Gastroesophageal sphincter (tissue), 4 donors: ENCODE measurements at places on chromosomes 4 and X.

GRCh38 chr4:56360071-56360470 is 27.2 kb downstream of the AASDH start:
- no peak for ATAC-seq

DNA sequence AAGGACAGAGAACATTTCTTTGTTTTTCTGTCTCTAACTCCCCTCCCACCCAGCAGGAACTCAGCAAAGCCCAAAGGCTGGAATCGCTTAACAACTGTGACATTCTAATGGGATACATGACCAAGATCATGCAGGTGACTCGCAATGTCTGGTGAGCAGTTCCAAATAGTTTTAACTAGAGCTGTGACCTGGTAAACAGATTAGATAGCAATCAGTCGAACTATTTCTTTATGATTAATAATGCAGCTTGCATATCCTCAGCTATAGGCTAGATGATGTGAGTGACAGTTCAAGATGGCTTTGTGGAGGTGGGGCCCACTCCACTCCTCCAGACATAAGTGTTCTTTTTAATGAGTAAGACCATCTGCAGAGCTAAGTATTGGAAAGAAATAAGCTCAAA is 20.0 kb upstream of the GABRE start:
- ATAC-seq: no peak

DNA sequence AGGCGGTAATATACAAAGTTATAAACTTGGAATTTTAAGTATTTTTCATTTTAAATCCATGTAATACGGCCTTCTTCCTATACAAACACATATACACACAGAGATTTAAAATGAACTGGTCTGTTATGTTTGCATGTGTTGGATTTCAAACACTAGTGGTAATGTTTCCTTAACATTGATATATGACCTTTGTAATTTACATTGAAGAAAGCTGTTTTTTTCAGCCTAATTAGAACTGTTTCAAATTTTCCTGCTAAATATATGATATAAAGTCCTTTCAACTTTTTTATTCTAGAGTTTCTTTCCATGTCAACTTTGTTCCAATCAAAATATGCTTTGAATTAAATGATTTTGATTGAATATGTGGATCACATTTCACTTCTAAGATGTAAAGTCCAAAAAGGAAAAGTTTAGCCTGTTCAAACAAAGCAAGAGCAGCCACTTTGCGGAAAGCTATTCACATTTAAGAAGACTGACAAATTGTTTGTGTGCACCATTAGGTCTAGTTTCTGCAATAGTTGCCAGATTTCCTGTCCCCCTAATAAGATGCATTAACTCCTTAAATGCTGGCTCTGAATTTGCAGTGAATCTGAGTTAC is 226.0 kb upstream of the MAB21L2 start:
- no peak for ATAC-seq

- ATAC-seq: no peak
Measured at GRCh38 chr4:10347815-10348214, 109.4 kb downstream of the ZNF518B start.

DNA sequence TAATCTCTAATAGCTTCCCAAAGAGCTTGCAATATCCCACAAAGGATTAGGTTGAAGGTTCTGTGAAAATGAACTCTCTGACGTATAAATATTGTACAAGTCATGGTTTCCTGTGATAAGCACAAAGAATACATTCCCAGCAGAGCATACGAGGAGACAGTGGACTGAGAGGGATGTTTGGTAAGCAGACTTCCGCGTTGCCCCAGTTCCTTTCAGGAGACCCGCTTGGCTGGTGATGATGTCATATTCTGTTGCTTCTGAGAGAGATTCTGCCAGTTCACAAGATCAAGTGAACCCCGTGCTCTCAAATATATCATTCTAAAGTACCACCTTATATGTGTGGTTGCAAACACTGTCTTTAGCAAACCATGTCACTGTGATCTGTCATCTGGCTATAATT is 323.9 kb upstream of the CASK start:
- no peak for ATAC-seq
